ENCODE measurements at places on chromosomes 3 and 15.

DNA sequence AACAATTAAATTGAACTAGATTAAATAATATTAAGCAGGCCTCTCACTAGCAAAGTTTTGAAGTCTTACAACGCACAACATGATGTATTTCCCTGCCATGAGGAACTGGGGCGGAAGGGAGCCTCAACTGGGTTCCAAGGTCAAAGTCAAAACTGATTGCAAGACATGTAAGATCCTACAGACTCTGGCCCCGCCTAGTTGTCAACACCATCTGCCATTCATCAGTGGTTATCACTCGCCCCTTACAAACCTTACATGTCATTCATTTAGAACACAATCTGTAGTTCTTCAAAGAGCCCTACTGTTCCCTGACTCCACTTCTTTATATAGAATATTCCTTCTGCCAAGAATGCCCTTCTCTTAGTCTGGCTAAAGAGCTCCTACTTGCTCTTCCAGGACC is 10.0 kb downstream of the ATP13A3 start:
- no peak for DNase-seq

- no peak for DNase-seq
Observed at GRCh38 chr3:4596612-4597011, 103.5 kb downstream of the ITPR1 start.

DNA sequence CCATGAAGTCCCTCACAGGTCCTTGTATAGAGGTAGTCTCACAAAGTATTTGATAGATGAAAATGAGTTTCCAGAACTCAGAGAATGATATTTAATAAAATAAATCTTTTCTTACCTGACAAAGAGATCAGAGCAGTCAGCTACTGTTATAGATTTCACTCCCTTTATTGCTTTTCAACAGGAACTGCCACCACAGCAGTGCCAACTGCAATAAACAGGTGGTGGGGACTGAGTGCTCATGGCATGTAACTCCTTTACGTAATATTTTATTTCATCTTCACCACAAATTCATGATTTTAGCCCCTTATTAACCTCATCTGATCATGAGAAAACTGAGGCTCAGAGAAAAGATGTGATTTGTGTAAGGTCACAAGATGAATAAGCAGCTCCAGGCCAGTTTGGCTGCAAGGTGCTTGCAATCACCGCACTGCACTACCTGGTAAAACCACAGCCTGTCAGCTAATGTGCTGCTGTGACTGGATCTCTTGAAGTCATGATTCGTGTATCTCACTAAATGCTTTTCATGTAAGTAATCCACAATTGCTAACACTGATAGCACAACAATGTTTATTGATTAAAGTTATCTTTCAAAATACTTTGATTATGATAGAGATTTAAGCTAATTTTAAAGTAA is 78.8 kb downstream of the WNT5A start:
- DNase-seq, result no peak

DNA sequence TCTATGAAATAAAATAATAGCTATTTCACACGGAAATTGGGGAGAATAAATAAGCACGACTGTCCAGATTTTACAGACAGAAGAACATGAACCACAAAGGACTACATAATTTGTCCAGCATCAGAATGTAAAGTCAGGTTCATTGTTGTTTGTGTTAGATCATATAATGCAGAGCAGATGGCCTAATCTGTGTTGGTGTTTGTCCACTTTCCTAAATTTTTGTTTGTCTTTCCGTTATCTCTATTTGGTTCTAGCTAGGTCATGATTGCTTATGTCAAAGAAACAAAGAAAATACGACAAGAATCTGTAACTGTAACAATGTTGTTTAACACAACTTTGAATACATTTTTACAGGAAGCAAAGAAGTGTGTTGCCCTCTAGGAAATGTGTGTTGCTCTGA is 75.6 kb upstream of the ANKRD28 start:
- DNase-seq, result no peak

DNA sequence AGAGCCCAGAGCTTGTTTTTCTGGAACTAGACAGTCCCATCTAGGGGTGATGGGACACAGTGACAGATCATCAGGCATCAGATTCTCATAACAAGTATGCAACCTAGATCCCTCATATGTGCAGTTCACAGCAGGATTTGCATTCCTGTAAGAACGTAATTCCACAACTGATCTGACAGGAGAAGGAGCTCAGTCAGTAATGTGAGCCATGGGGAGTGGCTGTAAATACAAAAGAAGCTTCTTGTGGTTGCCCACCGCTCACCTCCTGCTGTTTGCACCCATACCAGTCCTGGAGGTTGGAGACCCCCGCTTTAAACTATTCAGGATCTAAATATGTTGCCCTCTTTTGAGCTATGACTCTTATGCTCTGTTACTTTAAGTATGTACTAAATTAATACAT is 167.3 kb downstream of the ALCAM start:
- peak; percentile 70 for DNase-seq

DNA sequence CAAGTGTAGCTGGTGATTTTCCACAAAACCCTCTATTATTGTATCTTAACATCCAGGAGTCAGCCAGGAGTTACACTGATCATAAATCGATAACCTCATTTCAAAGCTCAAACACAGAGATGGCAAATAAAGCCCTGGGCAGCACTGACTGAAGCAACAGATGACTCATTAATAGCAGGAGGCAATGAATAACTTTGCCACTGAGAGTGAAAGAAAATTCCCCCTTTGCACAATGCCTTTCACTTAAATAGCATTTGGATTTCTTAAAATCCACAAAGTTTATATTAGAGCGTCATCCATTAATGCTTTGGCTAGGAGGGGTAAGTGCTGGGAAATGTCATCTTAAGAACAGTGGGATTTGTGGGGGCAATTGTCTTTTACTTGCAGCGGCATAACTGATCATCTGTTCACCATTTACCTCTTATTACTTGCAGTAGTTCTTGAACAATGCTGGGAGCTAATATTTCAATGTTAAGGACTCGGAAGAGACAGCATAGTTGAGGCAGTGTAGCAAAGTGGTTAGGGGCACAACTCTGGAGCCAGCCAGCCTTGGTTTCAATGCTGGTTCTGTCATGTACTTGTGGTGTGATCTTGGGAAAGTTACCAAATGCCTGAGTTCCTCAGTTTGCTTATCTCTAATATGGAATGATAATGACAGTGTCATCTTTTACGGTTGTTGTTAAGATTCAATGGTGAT is 630.4 kb upstream of the TBL1XR1 start:
- DNase-seq, result peak; percentile 88

DNA sequence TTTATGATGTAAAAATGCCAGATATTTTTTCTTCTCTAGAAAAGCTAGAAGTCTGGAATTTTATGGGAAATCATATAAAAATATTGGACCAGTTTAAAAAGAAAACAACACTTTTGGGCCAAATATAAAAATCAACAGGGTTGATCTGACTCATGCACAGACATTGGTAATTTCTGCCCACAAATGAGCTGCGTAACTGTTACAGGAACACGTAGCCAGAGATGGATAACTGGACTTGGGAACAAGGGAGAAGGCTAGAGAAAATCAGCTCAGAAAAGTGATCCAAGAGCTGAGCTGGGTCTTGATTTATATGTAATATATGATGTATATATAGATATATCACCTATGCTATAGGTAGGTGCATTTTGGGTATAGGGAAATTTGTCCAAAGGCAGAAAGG is 36.8 kb upstream of the NAALADL2 start:
- no peak for DNase-seq

GRCh38 chr3:71376911-71377310 is 206.6 kb downstream of the FOXP1 start:
- no peak for DNase-seq

- no peak for DNase-seq
Observed at GRCh38 chr3:169591983-169592644, 71.4 kb downstream of the MECOM start.

DNA sequence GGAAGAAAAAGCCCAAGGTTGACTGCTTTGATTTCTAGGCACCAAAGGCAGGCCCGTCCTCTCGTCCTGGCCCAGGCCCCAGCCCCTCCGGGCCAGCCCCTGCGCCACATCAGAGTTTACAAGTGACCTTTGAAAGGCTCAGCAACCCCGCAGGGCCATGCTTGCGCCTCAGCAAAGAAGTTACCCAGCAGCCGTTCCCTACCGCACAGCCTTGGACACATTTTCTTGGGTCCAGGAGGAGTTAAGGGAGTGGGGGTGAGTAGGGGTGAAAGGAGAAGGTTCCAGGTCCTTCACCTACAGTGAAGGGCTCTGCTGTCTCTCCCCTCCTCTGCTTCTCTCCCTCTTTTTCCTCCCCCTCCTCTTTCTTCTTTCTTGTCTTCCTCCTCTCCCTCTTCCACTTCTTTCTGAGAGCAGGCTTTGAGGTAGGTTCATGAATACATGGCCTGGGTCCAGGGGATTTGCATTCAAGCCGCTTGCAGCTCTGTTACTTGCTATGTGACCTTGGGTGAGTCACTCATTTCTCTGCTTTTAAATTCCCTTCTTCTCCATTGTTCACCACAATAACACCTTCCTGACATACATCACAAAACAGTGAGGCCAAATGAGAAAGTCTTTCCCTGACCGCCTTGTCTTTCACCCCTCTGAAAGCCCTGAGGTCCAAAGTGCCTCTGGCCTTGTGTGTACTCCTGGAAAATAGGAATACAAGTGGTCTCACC is 223.3 kb upstream of the TPRG1 start:
- DNase-seq, result peak; percentile 90

All from fibroblast of skin of right quadriceps (primary cell).